T-helper 17 cell (primary cell): ENCODE measurements at places on chromosomes 2 and 18. TPM values are rescaled to one million over a fixed set of nuclear protein-coding genes. Genes with fewer than 3 reads are reported as not detected.

GRCh38 chr2:26913999-26914658 is 56.3 kb upstream of the MAPRE3 start:
- H3K4me3 ChIP-seq: no peak overlapping the region
- H3K27me3 ChIP-seq: peaks cover 23% of the 10 kb centered on the region
- H3K27ac ChIP-seq: no peak overlapping the region
- no peaks in the 10 kb centered on the region for H3K36me3 ChIP-seq
- no peaks in the 10 kb centered on the region for H3K4me1 ChIP-seq
- DNase-seq: no peak

DNA sequence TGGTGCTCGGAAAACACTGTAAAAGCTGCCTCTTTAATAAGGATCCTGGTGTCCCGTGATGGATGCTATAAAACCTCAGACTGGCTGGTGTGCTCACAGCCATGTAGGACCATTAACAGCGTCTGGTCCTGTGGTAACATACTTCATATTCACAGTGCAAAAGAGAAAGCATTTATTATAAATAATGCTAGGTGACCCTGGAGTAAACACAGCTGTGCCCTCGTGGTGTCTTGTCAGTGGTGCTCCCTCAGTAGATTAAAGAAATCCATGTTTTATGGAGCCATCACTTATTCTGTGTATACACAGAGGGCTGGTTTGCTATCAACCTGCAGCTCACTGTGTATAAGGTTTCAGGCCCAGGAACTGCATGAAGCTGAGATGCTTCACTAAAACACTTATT is 106.9 kb downstream of the CDK15 start:
- no peaks in the 10 kb centered on the region for H3K36me3 ChIP-seq
- H3K4me3 ChIP-seq: no peak overlapping the region

DNA sequence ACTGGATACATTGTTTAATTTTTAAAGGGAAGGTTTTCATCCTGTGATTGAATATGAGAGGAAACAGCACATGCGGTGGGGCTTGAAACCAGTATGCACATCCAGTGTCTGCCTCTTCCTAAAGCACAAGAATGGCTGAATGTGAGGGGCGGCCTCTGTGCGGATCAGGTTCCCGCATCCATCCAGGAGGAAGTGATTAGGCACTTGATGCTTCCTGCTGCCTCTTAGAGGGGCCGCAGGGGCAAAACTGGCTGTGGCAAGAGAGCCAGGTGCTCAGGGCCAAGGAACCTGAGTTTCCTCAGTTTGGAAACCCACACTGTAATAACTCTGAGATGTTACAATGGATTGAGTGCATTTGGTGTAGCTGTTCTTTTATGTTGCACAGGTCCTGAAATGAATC is 48.8 kb downstream of the THNSL2 start:
- peaks cover 2% of the 10 kb centered on the region for H3K36me3 ChIP-seq
- H3K27ac ChIP-seq: no peak overlapping the region
- no peak overlapping the region for H3K4me3 ChIP-seq

- H3K27ac ChIP-seq: no peak overlapping the region
- H3K36me3 ChIP-seq: no peaks in the 10 kb centered on the region
- DNase-seq: no peak
- no peak overlapping the region for H3K4me3 ChIP-seq
These were observed 63.4 kb downstream of the TPO start for GRCh38 chr2:1476617-1477195.

- no peak overlapping the region for H3K4me3 ChIP-seq
- no peak for DNase-seq
- no peaks in the 10 kb centered on the region for H3K27me3 ChIP-seq
- no peaks in the 10 kb centered on the region for H3K36me3 ChIP-seq
These were observed 152.8 kb downstream of the DSC3 start for GRCh38 chr18:30889519-30890301.

DNA sequence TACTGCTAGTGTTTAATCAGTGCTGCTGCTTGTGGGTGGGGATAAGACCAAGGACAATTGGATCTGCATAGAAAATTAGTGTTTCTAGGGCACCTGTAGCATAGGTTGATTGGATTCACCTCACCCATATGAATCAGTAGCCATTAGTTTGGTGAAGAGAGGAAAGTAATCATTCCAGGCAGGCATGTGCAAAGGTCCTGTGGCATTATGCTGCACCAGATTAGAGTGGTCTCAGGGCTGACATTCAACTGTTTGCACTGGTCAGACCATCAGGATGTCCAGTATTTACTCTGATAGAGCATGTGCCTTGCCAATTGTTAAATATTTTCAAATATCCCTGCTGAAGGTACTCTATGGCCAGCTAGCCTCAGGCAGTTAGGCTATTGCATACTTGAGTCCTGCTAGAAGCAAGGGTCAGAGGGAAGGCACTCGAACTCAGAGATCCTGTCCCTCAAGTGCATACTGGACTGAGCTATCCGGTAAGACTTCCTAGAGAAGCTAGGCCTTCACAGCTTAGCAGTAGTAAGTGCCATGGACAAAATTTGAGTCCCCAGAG is 64.7 kb downstream of the SKA1 start:
- H3K27me3 ChIP-seq: peaks cover 6% of the 10 kb centered on the region
- H3K27ac ChIP-seq: no peak overlapping the region
- no peak for DNase-seq
- H3K4me1 ChIP-seq: peaks cover 2% of the 10 kb centered on the region
- H3K36me3 ChIP-seq: peaks cover 3% of the 10 kb centered on the region

GRCh38 chr2:11031876-11032275 is 120.1 kb downstream of the KCNF1 start:
- H3K36me3 ChIP-seq: no peaks in the 10 kb centered on the region
- peaks cover 13% of the 10 kb centered on the region for H3K27me3 ChIP-seq
- no peak for DNase-seq

GRCh38 chr18:36015629-36016028 is 43.1 kb downstream of the RMP24 start:
- H3K27ac ChIP-seq: no peak overlapping the region
- DNase-seq: no peak

DNA sequence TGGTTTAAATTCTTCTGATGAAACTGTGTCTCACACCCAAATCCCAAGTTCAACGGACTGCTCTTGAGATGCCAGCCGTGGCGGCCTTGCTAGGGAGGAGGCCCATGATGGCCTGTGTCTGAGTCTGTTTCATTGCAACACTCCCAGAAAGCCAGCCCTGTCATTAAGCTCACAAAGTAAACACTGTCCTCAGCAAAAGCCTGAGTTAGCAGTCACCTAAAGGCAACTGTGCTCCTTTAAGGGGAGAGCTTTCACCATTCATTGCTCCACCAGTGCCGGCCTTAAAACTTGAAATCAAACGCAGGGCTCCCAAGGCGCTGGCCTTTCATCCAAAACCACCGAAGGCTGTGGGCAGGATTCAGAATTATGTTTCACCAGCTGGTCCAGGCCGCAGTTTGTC is 42.5 kb upstream of the PPP1CB start:
- peaks cover 4% of the 10 kb centered on the region for H3K27me3 ChIP-seq
- no peak for DNase-seq
- H3K4me3 ChIP-seq: no peak overlapping the region
- no peak overlapping the region for H3K27ac ChIP-seq
- peaks cover 2% of the 10 kb centered on the region for H3K36me3 ChIP-seq

GRCh38 chr2:33320573-33320972 is 155.9 kb upstream of the RASGRP3 start:
- peaks cover 18% of the 10 kb centered on the region for H3K4me1 ChIP-seq
- H3K36me3 ChIP-seq: no peaks in the 10 kb centered on the region
- no peak overlapping the region for H3K4me3 ChIP-seq
- no peak overlapping the region for H3K27ac ChIP-seq
- DNase-seq: no peak

FAM237A gene
- not detected for total RNA-seq

ALKAL2 gene
- total RNA-seq: not detected

COL4A4 gene
- 0.55 TPM for total RNA-seq

CFAP53 gene
- total RNA-seq: 0.70 TPM

ASNSD1 gene
- total RNA-seq: 34.2 TPM

DNAJC10 gene
- total RNA-seq: 52.4 TPM
